ENCODE measurements at places on chromosomes 6 and 20.

DNA sequence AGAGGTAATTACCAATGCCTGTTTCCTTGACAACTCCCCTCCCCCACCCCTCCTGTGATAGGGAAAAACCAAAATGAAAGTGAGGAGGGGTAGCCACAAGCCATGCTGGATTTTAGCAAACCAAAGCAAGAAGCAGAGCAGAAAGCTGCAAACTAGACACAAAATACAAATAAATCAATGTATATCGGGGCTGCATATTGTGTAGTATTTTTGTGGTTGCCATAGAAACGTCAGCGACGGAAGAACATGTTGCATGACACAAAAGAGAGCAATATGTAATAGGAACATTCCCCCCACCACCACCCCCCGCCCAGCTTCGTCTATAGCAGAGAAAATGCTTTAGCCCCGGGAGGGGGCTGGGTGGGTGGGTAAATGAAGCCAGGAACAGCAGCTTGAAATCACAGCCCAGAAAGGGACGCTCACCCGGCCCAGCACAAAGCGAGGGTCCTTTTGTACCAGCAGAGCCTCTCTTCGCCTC is 548 bp downstream of the AGPAT4 start:
- no peak for DNase-seq

DNA sequence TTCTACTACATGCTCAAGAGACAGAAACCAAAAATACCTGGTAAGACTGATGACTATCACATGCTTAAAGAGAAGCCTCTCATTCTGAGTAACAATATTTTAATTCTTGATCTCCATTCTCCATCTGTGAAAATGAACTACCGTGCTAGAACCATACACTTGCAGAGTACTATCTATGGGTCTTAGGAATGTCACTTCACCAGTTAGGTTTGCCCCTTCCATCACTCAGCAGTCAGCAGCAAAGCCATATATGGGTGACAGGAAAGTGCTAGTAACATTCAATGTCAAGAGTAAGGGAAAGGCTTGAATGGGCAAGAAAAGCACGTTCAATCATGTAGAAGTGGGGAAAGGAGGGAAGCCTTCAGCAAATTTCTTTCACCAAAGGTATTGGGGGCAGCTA is 2.3 kb downstream of the DNAAF9 start:
- no peak for DNase-seq

DNA sequence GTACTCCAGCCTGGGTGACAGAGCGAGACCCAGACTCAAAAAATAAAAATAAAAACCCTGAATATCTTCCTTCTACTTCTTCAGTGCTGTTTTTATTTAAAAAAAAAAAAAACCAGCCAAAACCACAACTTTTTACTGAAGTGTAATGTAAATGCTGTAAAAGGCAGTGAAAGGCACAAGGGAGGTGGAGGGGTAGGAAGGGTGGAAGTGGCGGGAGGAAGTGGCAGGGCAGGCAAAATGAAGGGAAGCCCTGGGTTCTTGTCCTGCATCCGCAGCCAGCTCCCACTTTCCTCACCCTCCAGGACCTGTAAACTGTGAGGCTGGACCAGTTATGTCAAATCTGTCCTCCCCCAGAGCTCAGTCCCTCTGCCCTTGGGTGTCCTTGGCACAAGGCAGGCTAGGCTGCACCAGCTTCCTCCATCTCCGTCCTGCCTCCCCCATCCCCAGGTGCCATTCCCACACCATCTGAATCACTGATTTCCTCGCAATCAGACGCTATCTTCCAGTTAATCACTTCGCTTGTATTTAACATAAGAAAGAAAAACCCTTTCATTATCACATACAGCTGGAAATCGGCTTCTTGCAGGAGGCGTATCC is 13.7 kb upstream of the PANK2 start:
- DNase-seq, result peak; percentile 36

GRCh38 chr20:59571551-59572314 is 32.6 kb upstream of the PHACTR3 start:
- peak; percentile 70 for DNase-seq

DNA sequence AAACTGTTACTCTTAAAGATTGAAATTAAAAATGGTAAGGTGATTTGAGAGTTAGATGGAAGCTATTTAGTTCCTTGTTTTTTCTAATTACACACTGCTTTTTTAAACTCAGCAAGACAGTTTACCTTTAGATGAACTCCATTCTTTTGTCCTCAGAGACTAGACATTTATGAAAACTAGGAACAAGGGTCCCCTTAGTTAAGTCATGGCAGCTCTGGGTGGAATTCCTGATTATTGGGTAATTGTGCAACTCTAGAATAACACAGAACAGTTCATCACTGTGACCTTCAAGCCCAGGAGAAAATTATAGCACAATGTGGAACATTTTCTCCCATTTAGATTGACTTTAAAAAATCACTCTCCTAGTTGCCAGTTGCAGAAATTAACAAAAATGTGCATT is 251.7 kb downstream of the NKAIN2 start:
- DNase-seq, result no peak

DNA sequence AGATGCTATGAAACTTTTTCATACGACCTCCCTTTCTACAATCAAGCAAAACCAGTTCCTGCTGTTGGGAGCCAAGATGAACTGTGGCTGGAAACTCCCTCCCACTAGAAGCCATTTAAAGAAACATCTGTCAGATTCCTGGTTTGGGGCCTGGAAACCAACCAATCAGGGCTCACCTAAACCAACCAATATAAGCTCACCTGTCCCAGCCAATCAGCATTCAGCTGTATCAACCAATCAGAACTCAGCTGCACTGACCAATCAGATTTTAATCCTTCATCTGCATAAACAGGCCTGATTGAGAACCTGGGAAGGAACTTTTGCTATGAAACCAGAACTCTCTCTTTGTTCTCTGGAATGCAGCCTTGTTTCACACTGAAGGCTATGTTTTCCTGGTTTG is 42.4 kb downstream of the SNX14 start:
- DNase-seq, result no peak

- DNase-seq, result no peak
These were observed 63.0 kb downstream of the NCOA7 start for GRCh38 chr6:125853756-125854155.

DNA sequence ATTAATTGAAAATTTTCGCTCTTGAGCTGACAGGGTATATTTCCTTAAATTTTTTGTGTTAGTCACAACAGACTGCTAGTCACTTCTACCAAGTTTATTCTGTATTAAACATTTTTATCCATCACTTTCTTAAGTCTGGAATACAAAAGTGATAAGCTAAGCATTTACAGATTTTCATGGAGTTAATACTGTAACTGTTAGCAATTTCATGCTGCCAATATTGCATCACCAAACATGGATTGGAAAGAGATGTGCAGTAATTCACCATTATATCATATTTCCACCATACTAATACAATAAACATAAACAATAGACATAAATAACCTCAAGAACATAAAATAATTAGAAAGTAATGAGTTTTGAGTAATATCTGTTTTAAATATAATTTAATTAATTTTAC is 854.0 kb upstream of the CITED2 start:
- no peak for DNase-seq

- DNase-seq, result peak; percentile 31
These were observed 10.6 kb upstream of the KIF13A start for GRCh38 chr6:17998003-17998402.

DNA sequence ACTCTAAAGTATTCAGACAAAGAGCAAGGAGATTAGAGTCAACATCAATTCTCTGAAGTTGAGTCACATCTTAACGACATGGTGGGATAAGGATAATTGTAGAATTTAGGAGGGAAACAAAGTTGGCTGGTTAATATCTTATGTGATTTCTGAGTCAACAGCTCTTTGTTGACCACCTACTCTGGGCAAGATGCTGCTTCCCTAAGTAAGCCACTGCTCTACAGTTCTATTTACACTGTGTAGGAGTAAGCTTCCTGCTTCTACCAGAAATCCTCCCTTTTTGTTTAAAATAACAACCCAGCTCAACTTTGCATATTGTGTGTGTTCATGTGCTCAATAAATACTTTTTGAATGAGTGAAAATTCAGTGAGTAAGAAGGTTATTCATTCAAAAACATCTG is 3.1 kb downstream of the HS3ST5 start:
- DNase-seq, result no peak

All from Kasumi-1 (cell line).